ENCODE measurements at places on chromosomes 2 and 18. TPM values are rescaled to one million over a fixed set of nuclear protein-coding genes. Genes with fewer than 3 reads are reported as not detected.

Gene MYO5B
- 0.25 TPM for total RNA-seq

Gene PCARE
- total RNA-seq = not detected

Gene RAB3GAP1
- total RNA-seq = 36.5 TPM

Gene TSPYL6
- total RNA-seq = not detected

Gene SP3
- 72.7 TPM for total RNA-seq

Gene TCF23
- 0.10 TPM for total RNA-seq

Gene KIF5C
- 0.25 TPM for total RNA-seq

Gene CNOT9
- 32.8 TPM for total RNA-seq

Gene ERCC3
- total RNA-seq = 24.5 TPM

Gene MDH1B
- total RNA-seq = 0.64 TPM

Gene MAP3K19
- not detected for total RNA-seq

Gene SCN2A
- total RNA-seq = 0.10 TPM

Gene MARCHF4
- not detected for total RNA-seq

Gene SFT2D3
- total RNA-seq = 6.8 TPM

Gene VWA3B
- not detected for total RNA-seq

Gene CFAP65
- total RNA-seq = not detected

Gene IL1R1
- 506 TPM for total RNA-seq

Gene FHL2
- 48.7 TPM for total RNA-seq

Gene SERPINB13
- total RNA-seq = not detected

Gene POTEC
- not detected for total RNA-seq

Gene UGT1A8
- total RNA-seq = not detected

Gene CELF4
- total RNA-seq = not detected

Measured in cardiac ventricle fibroblast (primary cell).